ENCODE measurements at places on chromosomes 2 and 18. TPM values are rescaled to one million over a fixed set of nuclear protein-coding genes. Genes with fewer than 3 reads are reported as not detected.
A peak's percentile ranks its signal among the peaks of the same experiment; 100 is the strongest.

DNA sequence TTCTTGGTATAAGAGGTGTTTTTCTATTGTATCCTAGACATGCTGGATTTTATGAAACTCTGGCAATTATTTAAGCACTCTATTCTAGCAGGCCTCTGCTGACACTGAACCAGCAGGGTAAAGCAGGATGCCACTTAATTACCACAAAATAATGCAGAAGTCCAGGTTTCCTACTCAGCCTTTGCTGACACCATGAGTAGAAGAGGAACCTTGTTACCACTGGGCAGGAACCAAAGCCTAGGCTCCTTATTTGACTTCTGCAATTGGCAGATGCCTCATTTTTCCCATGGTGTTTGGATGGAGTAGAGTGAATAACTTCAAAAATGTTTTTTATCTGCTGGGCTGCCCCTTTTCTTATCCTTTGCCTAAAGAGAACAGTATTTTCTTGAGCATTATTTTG, 60.8 kb downstream of the THNSL2 start:
- no peak for DNase-seq

- no peak for DNase-seq
Measured at GRCh38 chr2:137357634-137358033, 592.3 kb downstream of the THSD7B start.

GRCh38 chr2:238979636-238980035, 131.8 kb downstream of the TWIST2 start:
- DNase-seq = no peak

- DNase-seq = no peak
Measured at GRCh38 chr2:172239944-172240590, 137.4 kb upstream of the DLX2 start.

DNA sequence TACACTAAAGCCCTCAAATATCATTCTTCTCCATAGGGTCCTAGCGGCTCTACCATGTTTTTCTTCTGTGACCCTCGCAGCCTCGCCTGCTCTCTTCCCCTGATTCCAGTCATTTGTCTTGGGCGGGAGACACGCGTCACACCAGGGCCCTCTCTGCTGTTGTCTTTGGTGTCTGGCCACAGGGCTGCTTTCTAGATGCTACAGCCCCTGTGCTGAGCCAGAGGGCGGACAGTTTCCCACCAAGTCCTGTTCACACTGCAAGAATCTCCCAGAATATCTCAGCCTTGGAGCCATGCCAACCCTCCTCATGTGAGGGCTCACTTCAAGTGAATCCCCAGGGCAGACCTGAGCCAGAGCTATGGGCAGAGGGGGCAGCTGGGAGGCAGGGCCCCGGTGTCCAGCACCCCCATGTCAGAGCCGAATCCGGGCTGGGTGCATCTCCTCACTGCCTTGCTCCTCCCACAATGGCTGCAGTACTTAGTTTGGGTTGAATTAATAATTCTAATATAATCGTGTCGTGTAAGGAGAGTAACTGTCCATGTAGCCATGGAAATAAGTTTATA, 42.1 kb downstream of the DIPK1C start:
- DNase-seq = peak; percentile 29

- no peak for DNase-seq
Measured at GRCh38 chr18:12290086-12290485, 18.0 kb upstream of the TUBB6 start.

- no peak for DNase-seq
Measured at GRCh38 chr2:176781570-176782217, 430.9 kb upstream of the HNRNPA3 start.

- no peak for DNase-seq
Measured at GRCh38 chr2:45705233-45705632, 53.8 kb downstream of the PRKCE start.

GRCh38 chr2:110748489-110748867, 16.1 kb downstream of the ACOXL start:
- no peak for DNase-seq

GRCh38 chr18:32333781-32334180, 136.9 kb downstream of the GAREM1 start:
- DNase-seq = no peak

GRCh38 chr2:23449413-23449812, 64.4 kb downstream of the KLHL29 start:
- DNase-seq = no peak

DNA sequence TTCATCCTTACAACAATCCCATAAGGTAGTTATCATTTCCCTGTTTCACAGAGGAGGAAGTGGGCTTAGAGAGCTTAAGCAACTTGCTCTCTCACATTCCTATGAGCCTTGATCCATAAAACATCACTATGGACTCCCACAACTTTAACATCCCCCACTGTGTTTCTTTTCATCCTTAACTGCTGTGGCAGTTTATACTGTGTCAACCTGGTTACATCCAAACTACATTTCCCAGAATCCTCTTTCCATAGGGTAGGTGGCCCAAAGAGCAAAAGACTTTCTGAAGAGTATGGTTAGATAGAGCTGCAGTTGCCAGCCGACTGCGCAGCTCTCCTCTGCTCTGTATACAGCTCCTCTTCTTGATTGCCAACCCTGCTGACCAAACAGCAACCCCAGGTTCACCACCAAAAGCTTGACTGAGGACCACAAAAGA, 22.5 kb downstream of the MAP3K2 start:
- DNase-seq = no peak

- no peak for DNase-seq
Measured at GRCh38 chr2:241894681-241895426, 25.3 kb downstream of the RTP5 start.

- no peak for DNase-seq
Measured at GRCh38 chr2:37250869-37251740, 19.6 kb downstream of the NDUFAF7 start.

GRCh38 chr2:5609201-5609600, 83.0 kb upstream of the SOX11 start:
- DNase-seq = no peak

DNA sequence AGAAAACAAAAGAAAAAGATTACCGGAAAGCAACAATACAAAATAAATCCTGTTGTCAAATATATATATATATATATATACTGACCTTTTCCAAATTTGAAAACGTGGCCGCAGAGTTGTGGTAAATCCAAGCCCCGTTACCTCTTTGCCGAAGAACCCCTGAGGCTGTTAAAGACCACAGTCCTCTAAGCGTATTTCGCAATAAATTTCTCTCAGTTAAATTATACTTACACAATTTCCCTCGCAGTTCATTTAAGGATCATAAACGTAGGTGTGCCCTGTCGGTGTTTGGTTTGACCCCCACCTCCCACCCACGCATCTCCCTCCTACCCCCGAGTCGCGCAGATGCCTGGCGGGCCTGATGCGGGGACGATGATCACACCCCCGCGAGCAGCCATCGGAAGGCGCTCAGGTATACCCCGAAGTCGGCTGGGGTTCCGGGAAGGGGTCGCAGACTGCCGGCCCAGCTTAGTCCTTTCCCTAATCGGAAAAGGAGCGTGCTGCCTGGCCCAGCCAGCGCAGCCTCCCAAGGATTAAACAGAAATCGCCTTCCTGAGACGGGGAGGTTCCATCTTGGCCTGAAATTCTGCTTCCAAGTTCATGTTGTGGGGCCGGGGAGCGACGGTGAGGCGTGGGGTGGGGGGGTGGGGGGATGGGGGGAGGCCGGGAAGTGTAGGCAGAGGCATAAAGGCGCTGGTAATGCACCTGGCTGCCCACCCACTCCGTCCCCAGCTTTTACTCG, 2.9 kb upstream of the MEIS1 start:
- no peak for DNase-seq

- peak; percentile 32 for DNase-seq
Measured at GRCh38 chr2:181305301-181306123, 151.7 kb upstream of the ITGA4 start.

Gene REEP1
- total RNA-seq = 30.2 TPM

Gene EML6
- total RNA-seq = 0.77 TPM

Gene NT5DC4
- total RNA-seq = not detected

Gene TWIST2
- 2.7 TPM for total RNA-seq

Gene HOXD12
- total RNA-seq = not detected

Gene CENPA
- total RNA-seq = 2.5 TPM

Gene SATB2
- total RNA-seq = 1.1 TPM

Data from left ventricle myocardium inferior (tissue), 1 donor.